ENCODE measurements at places on chromosomes 11 and 22.
A peak's percentile ranks its signal among the peaks of the same experiment; 100 is the strongest.

DNA sequence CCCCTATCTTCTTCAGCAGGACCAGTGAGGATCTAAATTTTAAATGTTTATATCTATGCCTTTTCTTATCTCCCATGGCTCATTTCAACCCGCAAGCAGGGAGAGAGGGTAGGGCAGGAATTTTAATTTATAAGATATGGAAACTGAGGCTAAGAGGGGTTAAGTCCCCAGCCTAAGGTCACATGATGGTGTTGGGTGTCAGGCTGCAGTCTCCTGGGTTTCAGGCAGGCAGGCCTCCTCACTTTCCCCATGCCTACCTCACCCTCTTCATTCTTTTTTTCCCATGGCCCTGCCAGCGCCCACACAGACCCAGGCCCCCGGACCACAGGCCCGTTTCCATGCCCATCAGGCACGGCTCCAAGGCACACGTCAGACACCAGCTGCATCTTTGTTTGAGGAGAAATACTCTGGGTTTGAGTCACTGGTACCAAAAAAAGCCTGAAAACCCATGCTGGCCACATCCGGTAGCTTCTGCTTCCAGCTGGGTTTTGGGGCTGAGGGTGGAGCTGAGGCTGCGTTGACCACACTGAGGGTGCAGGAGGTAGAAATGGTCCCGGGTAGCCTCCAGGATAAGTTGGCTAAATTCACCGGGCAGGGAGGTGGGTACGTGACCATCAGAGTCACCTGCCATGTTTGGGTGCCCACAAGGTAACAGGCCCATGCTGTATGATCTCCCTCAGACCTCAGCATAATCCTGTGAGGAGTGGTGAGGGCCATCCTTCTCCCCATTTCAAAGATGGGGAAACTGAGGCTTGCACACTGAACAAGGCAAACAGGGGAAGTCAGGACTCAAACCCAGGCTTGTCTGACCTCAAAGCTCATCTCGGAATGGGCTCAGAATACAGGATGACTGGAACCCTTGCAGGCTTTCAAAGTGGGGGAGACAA is 7.5 kb downstream of the CRYBB1 start:
- peak overlapping the region; percentile 79 for H3K4me3 ChIP-seq
- no peaks in the 10 kb centered on the region for H3K36me3 ChIP-seq
- H3K4me1 ChIP-seq: peaks cover 30% of the 10 kb centered on the region
- peak overlapping the region; percentile 92 for H3K27ac ChIP-seq
- no peaks in the 10 kb centered on the region for H3K27me3 ChIP-seq

- no peak for DNase-seq
- H3K27me3 ChIP-seq: no peaks in the 10 kb centered on the region
- no peaks in the 10 kb centered on the region for H3K4me1 ChIP-seq
- peaks cover 3% of the 10 kb centered on the region for H3K36me3 ChIP-seq
- H3K4me3 ChIP-seq: no peak overlapping the region
- no peak overlapping the region for H3K27ac ChIP-seq
Observed at GRCh38 chr11:41115066-41115465, 344.4 kb downstream of the LRRC4C start.

- H3K4me1 ChIP-seq: peaks cover 3% of the 10 kb centered on the region
- H3K27ac ChIP-seq: no peak overlapping the region
- H3K4me3 ChIP-seq: no peak overlapping the region
- H3K27me3 ChIP-seq: no peaks in the 10 kb centered on the region
- no peak for DNase-seq
- no peaks in the 10 kb centered on the region for H3K36me3 ChIP-seq
Observed at GRCh38 chr22:24500277-24500820, 5.2 kb downstream of the UPB1 start.

DNA sequence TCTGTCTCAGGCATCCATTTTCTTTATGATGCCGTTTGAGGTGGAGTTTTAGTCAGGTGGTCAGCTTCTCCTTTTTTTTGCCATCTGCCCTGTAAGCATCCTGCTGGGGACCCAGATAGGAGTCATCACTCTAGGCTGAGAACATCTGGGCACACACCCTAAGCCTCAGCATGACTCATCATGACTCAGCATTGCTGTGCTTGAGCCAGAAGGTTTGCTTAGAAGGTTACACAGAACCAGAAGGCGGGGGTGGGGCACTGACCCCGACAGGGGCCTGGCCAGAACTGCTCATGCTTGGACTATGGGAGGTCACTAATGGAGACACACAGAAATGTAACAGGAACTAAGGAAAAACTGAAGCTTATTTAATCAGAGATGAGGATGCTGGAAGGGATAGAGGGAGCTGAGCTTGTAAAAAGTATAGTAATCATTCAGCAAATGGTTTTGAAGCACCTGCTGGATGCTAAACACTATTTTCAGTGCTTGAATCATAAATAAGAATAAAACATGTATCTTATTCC is 10.9 kb upstream of the HBE1 start:
- no peak for DNase-seq
- H3K27ac ChIP-seq: no peak overlapping the region
- H3K36me3 ChIP-seq: no peaks in the 10 kb centered on the region
- no peaks in the 10 kb centered on the region for H3K4me1 ChIP-seq
- H3K27me3 ChIP-seq: peaks cover 9% of the 10 kb centered on the region
- no peak overlapping the region for H3K4me3 ChIP-seq

- no peaks in the 10 kb centered on the region for H3K4me1 ChIP-seq
- H3K36me3 ChIP-seq: no peaks in the 10 kb centered on the region
- no peak overlapping the region for H3K4me3 ChIP-seq
- no peaks in the 10 kb centered on the region for H3K27me3 ChIP-seq
- no peak overlapping the region for H3K27ac ChIP-seq
Observed at GRCh38 chr11:114619659-114620173, 24.1 kb upstream of the NXPE4 start.

DNA sequence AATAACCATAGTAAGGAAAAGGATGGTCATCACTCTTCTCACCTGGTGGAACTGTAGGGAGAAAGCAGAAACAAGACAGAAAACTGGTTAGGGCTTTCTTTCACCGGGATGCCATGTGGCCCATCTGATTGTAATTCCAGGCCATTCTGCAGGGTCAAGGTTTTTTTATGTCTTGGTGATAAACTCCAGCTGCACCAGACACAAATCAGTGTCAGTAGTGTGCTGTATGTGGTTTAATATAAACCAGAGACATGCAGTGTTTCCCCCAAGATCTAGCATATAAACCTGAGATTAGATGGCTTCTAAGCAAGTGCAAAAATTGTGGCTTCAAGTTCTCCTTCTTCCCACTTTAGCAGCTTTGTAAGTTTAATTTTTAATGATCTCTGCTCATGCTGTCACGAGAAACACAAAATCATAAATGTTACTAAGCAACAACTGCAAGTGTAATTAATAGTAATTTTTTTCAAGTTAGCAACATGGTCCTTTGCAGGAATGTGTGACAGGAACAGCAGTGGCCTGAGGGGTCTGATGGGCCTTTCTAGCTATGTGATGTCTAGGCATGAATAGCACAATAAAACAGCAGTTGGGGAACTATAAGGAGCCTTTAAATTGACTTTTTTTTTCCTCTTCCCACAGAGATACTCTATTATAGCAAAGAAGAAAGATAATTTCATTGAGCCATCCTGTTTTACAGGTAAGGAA is 41.6 kb downstream of the BDNF start:
- no peak overlapping the region for H3K4me3 ChIP-seq
- DNase-seq: no peak
- no peaks in the 10 kb centered on the region for H3K4me1 ChIP-seq
- H3K36me3 ChIP-seq: peaks cover 3% of the 10 kb centered on the region
- H3K27ac ChIP-seq: no peak overlapping the region

DNA sequence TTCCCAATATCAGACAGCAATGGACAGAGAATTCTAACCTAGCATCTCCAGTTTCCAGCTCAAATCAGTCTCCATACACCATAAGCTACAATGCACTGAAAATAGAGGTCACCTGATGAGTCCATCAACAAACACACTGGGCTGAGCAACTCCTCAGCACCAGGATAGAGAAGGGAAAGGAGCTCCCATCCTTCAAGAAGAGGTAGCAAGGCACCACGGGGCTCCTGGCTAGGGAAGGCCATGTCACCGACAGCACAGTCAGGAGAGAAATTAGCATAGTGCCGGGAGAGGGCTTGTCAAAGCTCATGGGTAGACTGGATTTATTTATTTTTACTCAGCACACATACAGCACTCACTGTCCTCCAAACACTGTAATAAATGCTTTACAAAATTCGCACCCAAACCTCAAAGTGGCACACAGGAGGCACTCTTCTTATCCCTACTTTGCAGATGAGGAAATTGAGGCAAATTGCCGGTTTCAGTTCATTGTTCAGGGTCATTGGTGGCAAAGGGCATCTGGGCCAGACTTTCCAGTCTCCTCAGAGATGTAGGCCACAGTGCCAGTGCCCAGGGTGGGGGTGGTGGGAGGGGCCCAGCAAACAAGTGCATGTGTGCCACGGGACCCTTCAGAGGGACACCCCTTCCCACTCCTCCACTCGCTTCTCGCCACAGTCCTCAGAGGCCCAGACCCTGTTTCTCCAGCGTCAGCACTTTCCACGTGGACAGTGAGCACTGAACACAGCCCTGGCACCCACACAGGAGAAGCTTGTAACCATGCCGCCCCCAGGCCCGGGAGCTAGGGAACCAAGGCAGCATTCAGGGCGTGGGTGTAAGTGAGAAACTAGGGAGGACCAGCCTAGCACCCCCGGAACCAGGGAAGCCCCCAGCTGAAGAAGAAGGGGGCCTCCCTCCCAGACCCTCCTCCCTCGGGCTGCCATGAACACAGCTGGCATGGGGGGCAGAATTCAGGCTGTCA is 1417.4 kb downstream of the TBC1D22A start:
- DNase-seq: no peak
- no peak overlapping the region for H3K27ac ChIP-seq
- H3K4me3 ChIP-seq: no peak overlapping the region
- H3K36me3 ChIP-seq: no peaks in the 10 kb centered on the region
- H3K4me1 ChIP-seq: peaks cover 8% of the 10 kb centered on the region
- no peaks in the 10 kb centered on the region for H3K27me3 ChIP-seq

DNA sequence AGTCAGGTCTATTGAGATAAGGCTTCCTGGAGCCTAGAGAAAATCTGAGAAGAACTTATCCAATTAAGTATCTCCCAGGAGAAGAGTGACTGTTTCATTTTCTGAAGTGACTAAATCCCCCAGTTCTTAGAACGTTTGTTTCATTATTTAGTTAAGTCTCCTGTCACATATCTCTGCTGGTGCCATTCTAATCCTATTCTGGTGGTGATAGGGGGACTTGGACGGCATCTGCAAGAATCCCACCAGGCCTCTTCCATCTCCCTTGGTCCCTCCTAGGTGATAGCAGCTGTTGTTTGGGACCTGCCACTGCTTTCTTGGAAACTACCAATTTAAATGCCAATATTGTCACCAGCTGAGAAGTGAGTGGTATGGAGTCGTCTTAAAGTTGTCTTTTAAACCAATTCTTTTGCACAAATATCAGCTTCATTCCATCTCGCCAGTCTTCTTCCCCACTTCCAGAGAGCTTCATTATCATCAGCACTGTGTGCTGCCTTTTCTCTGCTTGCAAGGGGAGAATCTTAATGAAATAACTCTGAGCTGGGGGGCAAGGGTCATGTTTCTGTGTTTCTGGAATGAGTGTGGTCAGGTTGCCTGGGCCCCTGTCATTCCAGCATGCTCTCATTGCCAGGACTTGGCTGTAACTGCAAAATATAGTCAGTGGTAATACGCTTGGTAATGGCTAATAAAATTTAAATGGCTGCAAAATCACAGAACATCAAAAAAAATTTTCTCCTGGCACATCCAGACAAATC is 104.8 kb downstream of the LDLRAD3 start:
- H3K27me3 ChIP-seq: peaks cover 43% of the 10 kb centered on the region
- no peaks in the 10 kb centered on the region for H3K36me3 ChIP-seq

- no peaks in the 10 kb centered on the region for H3K27me3 ChIP-seq
- H3K36me3 ChIP-seq: peaks cover 27% of the 10 kb centered on the region
- H3K4me1 ChIP-seq: no peaks in the 10 kb centered on the region
- H3K27ac ChIP-seq: no peak overlapping the region
- no peak overlapping the region for H3K4me3 ChIP-seq
- DNase-seq: no peak
Observed at GRCh38 chr11:77611921-77612320, 22.2 kb downstream of the AQP11 start.

GRCh38 chr11:14094481-14095037 is 132.0 kb downstream of the SPON1 start:
- DNase-seq: no peak
- H3K27me3 ChIP-seq: no peaks in the 10 kb centered on the region
- no peak overlapping the region for H3K27ac ChIP-seq
- H3K4me1 ChIP-seq: peaks cover 11% of the 10 kb centered on the region

DNA sequence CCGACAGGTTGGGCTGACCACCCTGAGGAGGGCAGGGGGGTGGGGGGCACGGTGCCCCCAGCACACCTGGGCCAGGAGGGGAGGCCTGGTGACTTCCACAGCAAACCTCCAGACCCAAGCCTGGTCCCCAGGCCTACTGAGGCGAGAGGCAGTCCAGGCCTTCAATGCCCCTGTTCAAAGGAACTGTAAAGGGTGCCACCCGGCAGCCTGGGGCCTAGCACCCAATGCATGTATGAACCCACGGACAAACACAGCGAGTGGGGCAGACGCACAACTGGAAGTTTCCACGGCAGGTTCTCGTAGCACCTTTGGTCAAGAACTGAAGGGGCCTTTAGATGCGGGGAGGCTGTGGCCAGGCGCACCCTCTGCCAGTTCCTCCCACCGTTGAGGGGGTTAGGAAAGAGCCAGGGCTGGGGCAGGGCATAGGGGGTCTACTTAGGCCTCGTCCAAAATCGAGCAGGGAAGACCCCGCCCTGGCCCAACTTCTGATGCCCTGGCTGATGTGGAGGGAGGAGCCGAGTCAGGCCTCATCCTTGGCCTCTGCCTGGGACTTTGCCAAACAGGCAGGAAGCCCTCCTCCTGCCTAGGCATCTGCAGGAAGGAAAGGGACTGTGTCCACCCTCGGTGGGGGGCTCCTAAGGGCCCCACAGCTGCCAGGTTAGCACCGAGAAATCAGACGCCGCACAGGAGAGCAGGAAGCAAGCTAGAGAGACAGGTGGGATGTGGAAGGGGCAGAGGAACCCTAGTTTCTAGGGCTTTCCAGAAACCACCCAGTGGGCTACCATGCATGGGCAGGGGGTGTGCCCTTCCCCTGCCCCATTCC is 6.6 kb downstream of the CBX6 start:
- H3K4me3 ChIP-seq: no peak overlapping the region
- H3K4me1 ChIP-seq: peaks cover 34% of the 10 kb centered on the region
- peak overlapping the region; percentile 79 for H3K27ac ChIP-seq
- no peaks in the 10 kb centered on the region for H3K27me3 ChIP-seq
